ENCODE measurements at places on chromosomes 5 and 9.

DNA sequence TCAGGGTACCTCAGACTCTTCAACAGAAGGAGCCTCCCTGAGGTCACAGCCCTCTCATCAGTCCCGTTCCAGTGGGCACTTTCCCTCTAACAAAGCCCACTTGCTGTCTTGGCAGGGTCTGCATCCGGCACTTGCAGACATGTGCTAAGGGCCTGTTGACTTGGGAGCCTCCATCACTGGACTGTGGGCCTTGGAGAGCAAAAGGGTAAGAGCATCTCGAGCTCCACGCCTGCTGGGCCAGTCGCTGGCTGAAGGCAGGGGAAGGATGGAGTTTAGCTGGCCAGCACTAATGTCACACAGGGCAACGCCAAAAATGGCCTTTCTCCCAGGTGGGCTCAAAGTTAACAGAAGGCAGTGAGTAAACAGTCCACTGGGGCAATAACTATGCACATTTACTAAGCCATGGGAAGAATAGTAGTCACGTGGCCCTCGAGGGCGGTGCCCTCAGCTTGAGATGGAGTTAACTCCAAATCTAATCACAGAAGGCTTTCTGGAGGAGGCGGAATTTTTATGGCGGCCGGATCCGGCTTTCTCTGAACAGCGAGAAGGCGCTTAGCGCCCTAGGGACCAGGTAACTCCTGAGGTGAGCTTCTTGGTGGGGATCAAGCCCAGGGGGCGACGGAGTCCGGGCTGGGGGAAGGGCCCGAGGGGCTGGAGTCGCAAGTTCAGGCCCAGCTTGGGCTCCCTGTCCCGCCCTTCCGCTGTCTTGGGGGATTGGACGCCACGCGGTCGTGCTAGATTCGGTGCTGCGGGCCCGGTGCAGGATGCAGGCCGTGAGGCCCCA, 2.0 kb upstream of the NSD1 start:
- DNase-seq = no peak

DNA sequence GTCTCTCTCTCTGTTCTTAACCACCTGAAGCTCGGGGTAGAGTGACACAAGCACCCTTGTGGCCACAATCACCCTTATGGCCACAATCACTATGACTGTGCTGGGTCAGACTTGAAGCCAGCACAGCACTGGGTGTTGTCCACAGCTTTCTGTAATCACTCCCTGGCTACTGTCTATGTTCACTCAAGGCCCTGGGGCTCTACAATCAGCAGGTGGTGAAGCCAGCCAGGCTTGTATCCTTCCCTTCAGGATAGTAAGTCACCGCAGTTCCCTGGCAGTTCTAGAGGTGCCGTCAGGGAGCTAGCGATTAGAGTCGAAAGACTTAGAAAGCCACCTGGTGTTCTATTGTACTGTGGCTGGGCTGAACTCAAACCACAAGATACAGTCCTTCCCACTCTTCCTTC, 44.2 kb downstream of the GDA start:
- DNase-seq = no peak

DNA sequence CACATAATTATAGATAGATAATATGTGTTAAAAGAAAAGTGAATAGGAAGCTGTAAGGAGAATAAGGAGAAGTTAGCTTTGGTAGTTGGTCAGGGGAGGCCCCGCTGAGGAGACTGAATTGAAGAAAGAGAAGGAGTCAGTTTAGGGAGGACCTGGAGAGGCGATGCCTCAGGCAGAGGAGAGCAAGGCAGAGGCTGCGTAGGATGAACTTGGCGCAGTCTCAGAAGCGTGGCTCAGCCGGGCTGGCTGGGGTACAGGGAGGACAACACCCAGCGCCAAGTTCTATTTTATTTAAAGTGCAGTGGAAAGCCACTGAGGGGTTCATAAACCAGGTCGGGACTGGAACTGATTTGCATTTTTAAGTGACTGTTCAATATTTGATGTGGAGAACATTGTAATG, 68.5 kb downstream of the PTCD2 start:
- no peak for DNase-seq

DNA sequence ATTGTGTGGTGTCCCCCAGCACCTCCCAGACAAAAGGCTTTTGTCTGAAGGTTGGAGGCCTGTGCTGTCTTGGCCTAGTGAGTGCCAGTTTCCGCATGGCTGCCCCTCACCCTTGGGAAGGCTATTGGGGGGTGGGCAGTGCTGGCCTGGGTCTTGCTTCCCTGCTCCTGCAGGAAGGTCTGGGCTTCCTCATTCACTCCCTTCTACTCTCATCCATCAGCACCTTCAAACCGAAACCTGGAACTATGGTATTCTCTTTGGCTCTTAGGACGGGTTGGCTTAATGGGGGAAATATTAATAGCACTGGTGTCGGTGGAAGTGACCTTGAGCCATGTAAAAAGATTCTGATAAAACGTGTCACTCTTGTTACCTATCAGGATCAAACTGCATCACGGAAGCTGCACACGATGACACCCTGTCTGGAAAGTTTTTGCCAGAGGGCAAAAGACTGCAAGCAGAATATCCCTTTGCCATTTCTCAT, 34.0 kb upstream of the GLRX start:
- no peak for DNase-seq

GRCh38 chr5:9497347-9497746, 48.5 kb downstream of the SEMA5A start:
- DNase-seq = no peak

- no peak for DNase-seq
Observed at GRCh38 chr5:151056379-151057325, 24.2 kb downstream of the TNIP1 start.

- DNase-seq = no peak
Observed at GRCh38 chr5:40677456-40677855, 2.3 kb upstream of the PTGER4 start.

DNA sequence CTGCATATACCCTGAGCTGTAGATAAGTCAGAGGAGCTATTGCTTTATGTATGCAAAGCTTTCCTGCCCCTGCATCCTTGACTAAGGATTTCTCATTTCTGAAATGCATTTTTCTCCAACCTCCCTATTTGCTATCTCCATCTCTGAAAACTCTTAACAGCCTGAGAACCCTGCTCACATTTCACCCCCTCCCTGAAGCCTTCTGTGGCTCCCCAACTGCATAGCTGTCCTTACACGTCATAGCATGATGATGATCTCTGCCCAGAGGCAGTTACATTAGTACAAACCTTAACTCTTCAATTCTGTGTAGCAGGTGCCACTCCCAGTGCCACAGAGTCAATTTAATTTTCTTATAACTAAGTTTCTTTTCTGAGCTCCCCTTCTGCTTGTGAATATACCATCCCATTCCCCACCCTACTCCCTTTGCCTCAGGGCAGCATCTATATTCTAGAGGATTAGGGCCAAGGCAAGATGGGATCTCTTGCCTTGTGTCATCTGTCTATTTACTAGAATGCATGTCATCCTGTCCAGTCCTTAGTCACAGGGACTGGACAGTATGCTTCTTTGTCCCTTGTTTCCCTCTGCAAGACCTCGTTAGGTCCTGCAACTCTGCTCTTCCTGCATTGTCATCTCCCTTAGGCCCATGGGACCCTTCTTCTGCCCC, 149.7 kb upstream of the SPRY4 start:
- no peak for DNase-seq

DNA sequence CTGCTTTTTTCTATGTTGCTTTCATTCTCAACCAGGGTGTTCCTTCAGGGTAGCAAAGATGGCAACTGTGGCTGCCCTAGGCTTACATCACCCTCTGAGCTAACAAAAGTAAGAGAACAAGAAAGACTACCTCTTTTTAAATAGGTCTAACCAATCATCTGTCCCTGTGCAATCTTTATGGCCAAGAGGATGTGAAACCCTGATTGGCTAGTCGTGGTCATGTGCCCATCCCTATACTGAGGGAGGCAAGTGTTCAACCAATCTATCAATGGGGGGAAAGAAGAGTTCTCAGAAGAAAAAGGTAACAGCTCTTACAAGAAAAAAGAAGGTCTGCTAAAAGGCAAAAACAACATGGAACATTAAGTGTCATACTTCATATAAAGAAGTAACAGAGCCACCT, 11.7 kb upstream of the SNCAIP start:
- no peak for DNase-seq

Measured in iPS DF 19.7 (cell line).